Renal cortex interstitium (tissue), 15 donors: ENCODE measurements at places on chromosomes 12 and 14. TPM values are rescaled to one million over a fixed set of nuclear protein-coding genes. Genes with fewer than 3 reads are reported as not detected.

Gene IGF1
- polyA plus RNA-seq: 12.3 TPM

Gene RTL1
- 0.15 TPM for polyA plus RNA-seq

Gene FZD10
- 3.3 TPM for polyA plus RNA-seq

Gene P2RX7
- 0.79 TPM for polyA plus RNA-seq

Gene KRT81
- not detected for polyA plus RNA-seq

- DNase-seq: no peak
Measured at GRCh38 chr12:131141514-131141913, 187.8 kb downstream of the ADGRD1 start.

DNA sequence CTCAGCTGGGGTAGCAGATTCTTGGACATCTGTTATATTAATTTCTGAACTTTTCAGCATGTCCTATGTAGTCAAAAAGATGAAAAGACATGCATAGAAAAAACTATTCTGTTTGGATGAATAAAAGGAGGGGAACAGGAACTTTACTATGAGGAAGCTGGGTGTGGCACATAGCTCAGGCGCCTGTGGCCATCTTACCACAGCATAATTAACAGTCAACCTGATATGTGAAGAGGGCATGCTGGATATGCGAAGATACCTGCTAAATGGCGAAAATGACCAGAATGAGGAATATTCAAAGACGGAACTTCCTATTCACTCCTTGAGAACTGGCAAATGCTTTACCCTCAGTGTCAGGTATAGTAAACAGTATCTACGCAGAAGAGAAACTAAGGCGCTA, 18.4 kb downstream of the SETD3 start:
- DNase-seq: no peak

- no peak for DNase-seq
Measured at GRCh38 chr12:121990114-121990647, 31.5 kb upstream of the BCL7A start.

DNA sequence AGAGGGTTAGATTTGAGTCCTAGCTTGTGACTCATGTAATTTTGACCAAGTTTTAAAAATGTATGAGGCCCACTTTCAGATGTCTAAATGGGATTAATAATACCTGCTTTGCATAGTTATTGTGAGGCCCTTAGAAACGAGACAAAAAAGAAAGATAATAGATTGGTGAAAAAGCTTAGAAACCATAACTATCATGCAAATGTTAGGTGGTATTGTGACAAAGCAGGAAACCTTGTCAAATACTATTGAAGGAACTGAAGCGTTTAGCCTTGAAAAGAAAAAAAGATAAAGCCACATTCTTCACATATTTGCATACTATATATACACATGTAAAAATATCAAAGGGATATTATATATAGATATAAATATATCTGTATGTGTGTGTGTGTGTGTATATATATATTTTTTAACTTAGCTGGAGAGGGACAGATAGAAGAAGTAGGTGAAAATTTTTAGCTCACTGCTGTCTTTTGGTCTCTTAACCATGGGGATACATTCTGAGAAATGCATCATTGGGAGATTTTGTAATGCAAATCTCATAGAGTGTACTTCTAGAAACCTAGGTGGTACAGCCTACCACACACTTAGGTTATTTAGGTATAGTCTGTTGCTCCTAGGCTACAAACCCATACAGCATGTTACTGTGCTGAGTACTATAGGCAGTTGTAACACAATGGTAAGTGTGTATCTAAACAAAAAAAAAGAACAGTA, 270.3 kb downstream of the CCDC91 start:
- no peak for DNase-seq

DNA sequence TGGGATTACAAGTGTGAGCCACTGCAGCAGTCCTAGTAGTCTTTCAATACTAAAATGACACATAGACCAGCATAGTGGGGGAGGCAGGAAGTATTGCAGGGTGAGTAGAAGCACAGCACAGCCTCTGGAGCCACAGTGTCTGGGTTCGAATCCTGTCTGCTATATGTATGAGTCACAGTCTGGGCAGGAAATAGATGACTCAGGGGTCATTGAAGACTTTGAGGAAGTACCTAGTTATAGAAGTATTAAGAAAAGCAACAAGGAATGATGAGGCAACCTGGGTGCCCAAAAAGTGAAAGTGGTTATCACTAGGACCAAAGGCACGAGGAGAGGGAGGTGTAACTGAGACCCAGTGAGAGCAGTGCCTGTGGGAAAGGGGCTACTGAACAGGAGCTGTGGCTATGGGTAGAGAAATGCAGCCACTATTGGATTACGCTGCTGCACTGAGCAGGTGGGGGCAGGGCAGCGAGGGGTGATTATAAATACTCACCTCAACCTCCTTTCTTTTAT, 124.0 kb downstream of the PDE3A start:
- no peak for DNase-seq

DNA sequence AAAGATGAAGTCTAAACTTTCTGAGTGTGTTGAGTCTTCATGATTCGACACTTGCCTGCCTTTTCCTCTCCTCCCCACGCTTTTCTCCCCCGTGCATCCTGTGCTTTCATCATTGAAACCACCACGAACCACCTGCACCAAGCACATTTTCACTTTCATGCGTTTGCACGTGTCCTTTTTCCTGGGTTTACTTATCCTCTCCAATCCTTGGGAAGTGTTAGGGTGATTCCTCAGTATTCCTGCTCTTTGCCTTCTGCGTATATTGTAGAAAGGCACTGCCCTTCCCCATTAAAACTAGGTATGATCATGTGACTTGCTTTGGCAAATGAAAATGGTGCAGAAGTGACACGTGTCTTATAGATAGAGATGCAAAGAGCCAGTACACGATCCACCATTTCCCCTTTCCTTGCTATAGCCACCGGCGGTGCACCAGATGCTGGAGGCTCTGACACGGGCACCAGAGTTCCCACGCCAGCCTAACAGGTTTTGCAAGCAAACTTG, 106.6 kb downstream of the BRMS1L start:
- no peak for DNase-seq

GRCh38 chr12:113762882-113763816, 203.0 kb downstream of the RBM19 start:
- no peak for DNase-seq

- no peak for DNase-seq
Measured at GRCh38 chr12:40170593-40170992, 54.2 kb upstream of the LRRK2 start.

DNA sequence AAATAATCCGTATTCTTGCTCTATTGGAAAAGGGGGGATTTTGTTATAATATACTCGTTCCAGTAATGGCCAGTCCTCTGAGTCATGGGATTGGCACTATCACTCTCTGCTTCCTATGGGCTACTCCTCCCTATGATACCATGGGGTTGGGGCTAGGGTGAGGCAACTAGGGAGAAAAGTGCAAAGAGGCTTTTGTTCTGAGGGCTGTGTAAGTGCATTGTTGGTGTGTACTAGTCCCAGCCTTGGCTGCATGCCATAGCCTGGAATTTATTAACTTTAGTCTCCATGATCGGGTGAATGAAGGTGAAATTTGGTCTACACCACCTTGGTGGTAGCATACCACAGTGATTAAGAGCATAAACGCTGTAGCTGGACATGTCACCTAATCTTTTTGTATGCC, 247.6 kb downstream of the RPAP3 start:
- no peak for DNase-seq

GRCh38 chr12:86139671-86140070, 116.5 kb downstream of the MGAT4C start:
- DNase-seq: no peak

GRCh38 chr14:61213920-61214319, 67.2 kb downstream of the TMEM30B start:
- DNase-seq: no peak

GRCh38 chr14:98608071-98609060, 663.6 kb downstream of the BCL11B start:
- no peak for DNase-seq

- no peak for DNase-seq
Measured at GRCh38 chr12:128970110-128970509, 116.8 kb downstream of the GLT1D1 start.

- DNase-seq: no peak
Measured at GRCh38 chr12:76652402-76652801, 92.8 kb upstream of the OSBPL8 start.

DNA sequence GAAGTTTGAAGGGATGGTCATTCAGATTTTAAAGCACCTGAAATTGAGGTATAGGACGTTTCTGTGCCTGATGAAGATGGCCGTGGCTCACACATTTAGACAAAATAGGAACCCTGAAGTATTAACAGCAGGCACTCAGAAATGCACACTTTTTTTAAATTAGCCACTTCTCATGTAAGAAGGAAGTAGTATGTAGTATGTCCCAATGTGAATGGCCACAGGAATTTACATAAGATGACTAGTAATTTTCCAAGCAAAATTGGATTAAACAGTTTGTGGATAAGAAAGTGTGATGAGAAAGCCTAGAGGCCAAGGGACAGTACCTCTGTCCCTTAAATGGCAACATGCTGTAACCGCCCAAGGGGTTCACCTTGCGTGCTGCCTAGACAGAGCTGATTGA, 1.8 kb upstream of the MIS18BP1 start:
- DNase-seq: no peak

DNA sequence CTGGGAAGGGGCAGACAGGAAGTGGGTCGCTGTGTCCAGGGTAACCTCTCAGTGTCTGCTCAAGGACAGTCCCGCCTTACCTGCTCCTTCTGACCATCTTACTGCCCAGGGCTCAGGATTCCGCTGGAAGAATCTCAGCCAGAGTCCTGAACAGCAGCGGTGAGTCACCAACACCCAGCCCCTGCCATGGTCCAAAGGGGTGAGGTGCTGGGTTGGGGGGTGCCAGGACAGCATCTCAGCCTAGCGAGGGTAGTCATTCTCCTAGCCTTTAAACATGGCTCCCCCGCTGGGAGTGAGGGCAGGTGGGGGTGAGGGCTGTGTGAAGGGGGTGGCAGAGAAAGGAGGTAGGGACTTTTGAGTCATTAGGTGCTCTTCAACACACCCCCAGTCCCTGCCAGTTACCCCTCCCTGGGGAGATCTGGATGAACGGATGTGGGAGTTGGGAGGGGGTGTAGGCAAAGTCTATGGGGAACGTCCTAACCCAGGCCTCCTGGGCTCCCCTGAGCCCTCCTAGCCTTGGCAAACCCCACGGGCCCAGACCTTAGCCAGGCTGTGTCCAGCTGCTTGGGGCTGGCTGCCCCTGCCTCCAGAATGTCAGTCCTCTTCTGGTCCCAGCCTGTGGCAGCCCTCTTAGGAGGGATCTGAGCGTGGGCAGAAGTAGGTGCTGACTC, 2.5 kb downstream of the TAMALIN start:
- no peak for DNase-seq

DNA sequence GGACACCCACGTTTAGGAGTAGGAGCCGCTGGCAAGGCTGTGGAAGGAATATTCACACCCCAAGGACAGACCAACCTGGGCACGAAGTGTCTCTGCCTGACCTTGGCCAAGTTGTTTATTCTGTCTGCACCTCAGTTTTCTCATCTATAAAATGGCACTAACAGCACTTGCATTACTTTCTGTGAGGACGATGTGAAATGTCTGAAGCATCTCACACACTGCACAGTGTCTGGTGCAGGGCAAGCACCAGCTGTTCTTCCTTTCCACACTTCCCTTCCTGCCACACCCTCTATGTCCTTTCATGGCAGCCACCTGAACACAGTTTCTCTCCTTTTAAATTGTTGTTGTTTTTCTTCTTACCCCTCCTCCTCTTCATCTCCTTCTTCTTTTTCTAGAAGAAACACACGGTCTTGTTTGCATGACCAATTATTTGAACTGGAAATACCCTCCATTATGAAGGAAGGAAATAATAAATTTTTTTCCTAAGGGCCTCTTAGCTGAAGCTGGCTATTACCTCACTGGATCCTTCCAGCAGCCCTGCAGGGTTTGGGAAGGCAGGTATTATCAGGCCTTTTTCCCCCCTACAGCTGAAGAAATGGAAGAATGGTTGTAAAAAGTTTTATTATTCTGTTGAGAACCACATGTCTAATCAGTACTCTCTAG, 42.9 kb upstream of the ATP23 start:
- no peak for DNase-seq

GRCh38 chr12:50061946-50062686, 4.7 kb downstream of the ASIC1 start:
- DNase-seq: no peak

GRCh38 chr14:40870252-40870651, 736.4 kb upstream of the LRFN5 start:
- DNase-seq: no peak
